ENCODE measurements at places on chromosomes 6 and 20.

GRCh38 chr6:111789598-111789997 lies 83.7 kb downstream of the FYN start:
- DNase-seq, result no peak

DNA sequence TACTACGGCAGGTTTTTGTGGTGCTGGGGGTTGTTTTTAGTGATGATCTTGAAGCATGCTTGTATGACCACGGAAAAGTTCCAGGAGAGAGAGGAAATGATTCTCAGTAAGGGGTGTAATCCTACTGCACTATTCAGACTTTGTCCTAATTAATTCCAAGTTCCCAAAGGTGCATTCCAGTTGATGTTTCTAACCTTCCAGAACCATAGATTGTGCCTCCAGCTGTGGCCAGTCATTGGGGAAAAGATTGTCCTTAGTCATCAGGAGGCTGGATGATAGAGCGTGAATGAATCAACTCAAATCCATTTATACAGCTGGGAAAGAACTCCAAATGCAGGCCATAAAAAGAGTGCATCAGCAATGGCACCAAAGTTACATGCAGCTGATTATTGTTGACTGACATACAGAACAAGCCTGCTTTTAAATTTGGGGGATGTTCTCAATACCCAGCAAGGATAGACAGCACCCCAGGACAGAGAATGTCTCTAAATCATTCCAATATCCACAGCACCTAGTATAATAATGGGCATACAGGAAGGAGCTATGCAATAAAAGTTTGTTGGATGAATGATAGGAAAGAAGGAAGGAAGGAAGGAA lies 27.8 kb upstream of the PKHD1 start:
- no peak for DNase-seq

DNA sequence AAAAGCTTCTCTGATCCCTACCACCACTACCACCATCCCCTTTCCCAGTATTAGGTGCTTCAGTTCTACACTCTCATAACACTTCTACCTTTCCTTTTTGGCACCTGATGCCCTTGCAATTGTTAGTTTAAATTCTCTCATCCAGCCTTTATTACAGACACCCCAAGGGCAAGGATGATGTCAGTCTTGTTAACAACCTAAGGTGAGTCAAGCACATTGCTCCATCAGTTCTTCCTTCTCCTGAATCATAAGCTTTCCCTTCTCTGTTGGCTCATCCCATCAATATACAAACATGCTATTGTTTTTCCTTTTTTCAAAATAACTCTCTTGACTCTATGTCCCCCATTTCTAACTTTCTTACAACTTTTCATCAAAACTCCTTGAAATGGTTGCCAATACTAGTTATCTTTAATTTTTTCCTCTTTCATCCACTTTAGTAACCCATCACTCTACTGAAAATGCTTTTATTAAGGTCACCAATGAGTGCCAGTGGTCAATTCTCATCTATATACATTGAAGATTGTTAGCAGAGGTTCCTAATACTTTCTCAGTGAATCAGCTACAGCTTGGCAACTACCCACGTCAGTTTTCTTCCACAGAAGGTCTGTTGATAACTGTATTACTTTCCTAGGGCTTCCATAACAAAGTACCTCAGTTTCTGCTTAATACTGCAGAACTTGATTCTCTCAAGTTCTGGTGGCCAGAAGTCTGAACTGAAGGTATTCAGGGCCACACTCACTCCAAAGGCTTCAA lies 97.1 kb upstream of the FLRT3 start:
- no peak for DNase-seq

GRCh38 chr6:125926711-125927110 lies 29.9 kb upstream of the HINT3 start:
- no peak for DNase-seq

DNA sequence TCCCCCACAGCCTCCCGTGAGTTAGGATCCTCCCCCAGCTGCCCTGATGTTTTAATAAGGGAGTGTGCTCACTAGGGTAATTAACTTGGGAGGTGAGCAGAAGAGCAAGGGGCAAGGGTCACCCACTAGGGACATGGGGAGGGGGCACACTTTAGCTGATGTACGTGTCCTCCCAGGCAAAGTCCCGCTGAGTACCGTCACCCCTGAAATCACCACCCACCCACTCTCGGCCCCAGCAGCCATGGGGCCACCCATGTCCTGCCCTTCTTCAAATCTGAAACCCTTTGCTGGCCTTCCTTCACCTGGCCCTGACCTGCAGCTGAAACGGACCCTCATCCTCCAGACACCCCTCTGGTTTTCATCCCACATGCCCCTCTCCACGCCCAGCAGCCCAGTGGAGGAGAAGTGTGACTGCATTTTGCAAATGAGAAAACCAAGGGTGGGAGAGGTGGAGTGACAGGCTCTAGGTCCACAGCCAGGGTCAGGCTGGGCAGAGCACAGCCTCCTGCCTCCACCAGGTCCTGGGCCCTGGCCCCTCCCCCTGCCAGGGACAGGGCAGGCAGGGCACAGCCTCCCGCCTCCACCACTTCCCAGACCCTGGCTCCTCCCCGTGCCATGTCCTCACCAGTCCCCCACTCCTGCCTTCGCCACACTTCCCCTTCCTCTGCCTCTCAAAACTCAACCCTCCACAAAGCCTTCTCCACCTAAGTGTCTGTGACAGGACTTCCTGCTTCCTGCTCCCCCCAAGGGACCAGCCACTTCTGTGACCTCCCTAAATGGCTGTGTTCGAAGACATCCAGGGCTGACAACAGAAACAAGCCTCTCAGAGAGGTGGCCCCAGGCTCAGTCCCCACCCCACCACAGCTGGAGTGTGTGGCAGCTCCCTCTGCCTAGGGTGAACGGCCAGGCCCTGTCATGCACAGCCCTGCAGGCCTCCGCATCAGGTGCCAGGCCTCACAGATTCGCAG lies 15.1 kb downstream of the ACSS1 start:
- DNase-seq, result no peak

DNA sequence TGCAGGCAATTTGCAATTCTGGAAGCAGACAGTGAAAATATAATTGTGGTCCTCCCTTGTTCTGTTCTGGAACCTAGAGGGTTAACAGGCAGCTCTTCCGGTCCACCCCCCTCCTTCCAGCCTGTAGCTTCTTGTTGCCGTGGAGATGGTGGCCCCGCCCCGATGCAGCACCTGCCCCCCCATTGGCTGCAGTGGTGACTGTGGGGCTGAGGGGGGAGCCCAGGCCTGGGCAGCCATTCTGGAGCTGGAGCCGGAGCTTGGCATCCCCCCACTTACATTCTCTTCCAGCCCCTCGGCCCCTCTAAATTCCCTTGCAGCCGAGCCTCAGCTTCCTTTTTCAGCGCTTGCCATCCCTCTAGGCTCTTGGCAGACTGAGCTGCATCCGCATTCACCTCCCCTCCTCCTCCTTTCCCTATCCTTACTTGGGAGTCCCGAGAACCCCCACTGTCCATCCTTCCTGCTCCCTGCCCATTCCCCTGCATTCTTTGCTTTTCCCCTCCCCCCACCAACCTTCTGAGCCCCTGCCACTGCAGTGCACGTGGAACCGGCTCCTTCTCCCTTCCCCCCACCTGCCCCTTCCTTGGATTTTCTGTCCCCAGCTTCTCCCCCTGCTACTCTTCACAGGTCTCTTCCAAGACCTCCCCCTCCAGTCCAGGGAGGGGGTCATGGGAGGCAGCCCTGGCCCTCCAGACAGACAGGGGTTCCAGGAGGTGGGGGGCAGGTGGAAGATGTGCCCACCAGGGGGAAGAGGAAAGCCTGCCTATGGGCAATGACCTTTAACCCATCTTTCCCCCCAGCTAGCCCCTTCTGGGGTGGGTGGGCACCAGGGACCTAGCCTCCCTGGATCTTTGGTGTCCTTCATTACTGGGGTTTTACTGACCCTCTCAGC lies 11.4 kb downstream of the SYNGAP1 start:
- DNase-seq, result peak; percentile 23

GRCh38 chr6:150876598-150876997 lies 11.1 kb downstream of the MTHFD1L start:
- DNase-seq, result no peak

- no peak for DNase-seq
These were observed 19.8 kb downstream of the HEY2 start for GRCh38 chr6:125769147-125769783.

GRCh38 chr6:111256646-111257045 lies 169.3 kb downstream of the SLC16A10 start:
- DNase-seq, result no peak

DNA sequence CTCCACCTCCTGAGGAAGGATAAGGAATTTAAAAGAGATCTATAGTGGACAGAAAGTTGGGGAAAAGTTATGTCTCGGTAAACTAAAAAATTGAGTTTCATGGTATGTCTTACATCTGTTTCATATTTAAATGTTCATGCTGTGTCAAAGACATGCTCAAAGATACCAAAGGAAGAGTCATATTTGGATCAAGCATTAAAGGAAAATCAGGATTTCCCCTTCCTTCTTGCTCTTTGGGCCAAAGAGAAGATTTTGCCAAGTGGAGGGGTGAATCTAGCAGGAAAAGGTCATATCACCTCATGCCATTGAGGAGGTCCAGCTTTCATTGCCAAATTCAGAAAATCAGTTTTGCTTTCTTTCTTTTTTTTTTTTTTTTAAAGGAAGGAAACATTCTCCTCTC lies 192.4 kb downstream of the OGFRL1 start:
- no peak for DNase-seq

GRCh38 chr6:21587179-21587960 lies 6.2 kb upstream of the SOX4 start:
- peak; percentile 91 for DNase-seq

DNA sequence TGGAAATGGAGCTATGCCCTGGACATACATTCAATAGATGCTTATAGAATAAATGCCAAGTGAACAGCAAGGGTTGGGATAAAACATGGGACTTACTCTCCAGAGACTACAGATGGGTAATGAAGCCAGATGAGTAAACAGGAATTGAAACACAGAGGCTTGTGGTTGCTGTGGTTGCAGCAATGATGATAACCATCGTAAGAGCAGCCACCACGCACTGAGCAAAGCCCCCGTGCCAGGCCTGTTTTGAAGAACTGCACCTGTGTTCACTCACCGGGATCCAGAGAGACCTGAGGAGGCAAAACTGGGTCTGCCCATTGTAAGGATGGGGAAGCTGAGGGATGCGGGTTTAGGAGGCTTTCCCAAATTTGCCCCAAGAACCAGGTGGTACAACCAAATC lies 431.1 kb upstream of the CDH4 start:
- DNase-seq, result no peak

DNA sequence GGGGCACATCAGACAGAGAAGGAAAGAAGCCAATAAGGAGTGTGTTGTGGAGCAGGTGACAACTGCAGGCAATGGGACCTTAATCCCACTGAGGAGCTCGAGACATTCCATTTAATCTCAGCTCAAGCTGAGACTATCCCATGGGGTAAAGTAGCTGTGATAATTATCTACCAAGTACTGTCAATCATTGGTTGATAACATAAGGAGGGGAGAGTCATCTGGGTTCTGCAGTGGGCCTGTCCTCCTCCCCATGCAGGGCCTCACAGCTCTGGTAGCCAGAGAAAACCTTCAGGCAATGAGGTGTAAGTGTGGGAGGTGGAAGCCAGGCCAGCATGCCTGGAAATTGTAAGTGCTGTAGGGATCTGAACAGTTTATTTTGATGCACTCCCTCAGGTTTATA lies 375.0 kb upstream of the ARID1B start:
- no peak for DNase-seq

- DNase-seq, result no peak
These were observed 20.2 kb downstream of the ADGRF4 start for GRCh38 chr6:47718571-47718970.

- DNase-seq, result no peak
These were observed 107.1 kb downstream of the ZDHHC14 start for GRCh38 chr6:157488058-157488457.

- DNase-seq, result no peak
These were observed 23.3 kb upstream of the BMP2 start for GRCh38 chr20:6744180-6744579.

GRCh38 chr6:26141378-26141904 lies 54.2 kb downstream of the HFE start:
- DNase-seq, result no peak

DNA sequence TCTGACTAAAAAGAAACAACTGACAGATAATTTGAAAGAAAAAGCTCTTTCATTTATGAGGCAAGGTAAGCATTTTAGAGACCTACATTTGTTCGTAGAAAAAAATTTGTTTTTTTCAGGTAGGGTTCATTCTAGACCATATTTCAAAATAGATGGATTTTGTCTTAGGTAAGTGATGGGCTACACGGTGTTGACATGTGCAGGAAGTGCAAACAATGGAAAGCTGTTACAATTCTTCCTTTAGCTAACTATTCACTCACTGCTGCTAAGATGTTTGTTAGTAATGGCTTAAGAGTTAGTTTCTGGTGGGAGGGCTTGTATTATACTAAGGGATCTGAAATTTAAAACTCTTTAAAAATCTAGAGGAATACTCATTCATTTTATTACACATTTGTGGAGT lies 96.7 kb downstream of the CD109 start:
- DNase-seq, result no peak

DNA sequence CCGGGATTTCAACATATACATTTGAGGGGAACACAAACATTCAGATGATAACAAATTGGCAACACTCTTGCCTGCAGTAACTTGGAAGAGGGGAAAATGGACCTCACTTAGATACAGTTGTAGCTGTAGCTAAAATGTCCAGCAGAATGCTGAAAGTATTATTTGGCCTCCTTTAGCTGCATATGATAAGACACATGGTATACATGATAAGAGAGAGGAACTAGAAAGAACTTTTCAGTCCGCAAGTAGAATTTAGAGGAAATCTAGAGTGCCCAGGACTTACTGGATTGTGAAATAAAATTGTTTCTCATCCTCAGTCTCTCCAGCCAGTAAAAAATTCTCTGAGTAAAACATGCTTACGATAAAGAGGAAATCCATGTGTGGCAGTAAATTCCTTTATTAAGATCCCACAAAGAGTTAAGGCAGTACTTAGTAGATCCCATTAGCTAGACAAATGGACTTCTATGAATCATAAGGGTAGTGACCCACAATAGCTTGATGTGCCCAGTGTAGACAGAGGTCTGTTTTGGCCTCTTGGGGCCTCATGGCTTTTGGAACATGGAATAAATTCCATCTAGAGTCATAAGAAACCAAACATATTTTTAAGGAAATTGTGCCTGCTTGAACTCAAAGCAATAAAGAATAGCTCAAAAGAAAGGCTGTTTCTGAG lies 87.9 kb upstream of the RBM24 start:
- no peak for DNase-seq

GRCh38 chr20:46264391-46265266 lies 43.7 kb downstream of the CDH22 start:
- DNase-seq, result peak; percentile 24
